ENCODE measurements at places on chromosomes 4 and X. TPM values are rescaled to one million over a fixed set of nuclear protein-coding genes. Genes with fewer than 3 reads are reported as not detected.

Gene RHOXF2
- total RNA-seq: not detected

Gene F8A3
- total RNA-seq: 0.99 TPM

Gene PASD1
- not detected for total RNA-seq

Gene FAM47A
- total RNA-seq: not detected

Gene PAPSS1
- 74.7 TPM for total RNA-seq

Gene CT45A3
- not detected for total RNA-seq

Gene EREG
- total RNA-seq: 0.13 TPM

Gene KIAA0232
- 21.0 TPM for total RNA-seq

Gene MAGED1
- 158 TPM for total RNA-seq

Gene SYNPO2
- 1.6 TPM for total RNA-seq

Gene HSD17B13
- total RNA-seq: under 0.01 TPM

Gene ADRA2C
- total RNA-seq: 0.66 TPM

Gene ART3
- total RNA-seq: not detected

Gene ITGB1BP2
- 24.3 TPM for total RNA-seq

Gene C4orf17
- not detected for total RNA-seq

Gene NALF2
- not detected for total RNA-seq

Gene CDS1
- total RNA-seq: 0.25 TPM

Gene ATP2B3
- total RNA-seq: not detected

Gene SHISA3
- 22.0 TPM for total RNA-seq

Gene TEX13D
- total RNA-seq: not detected

Gene SRPX2
- 31.6 TPM for total RNA-seq

Gene NR3C2
- total RNA-seq: 6.8 TPM

Gene DCAF16
- 20.5 TPM for total RNA-seq

Gene PRDM5
- 13.1 TPM for total RNA-seq

Gene HCCS
- total RNA-seq: 23.3 TPM

Gene GAB3
- total RNA-seq: 4.1 TPM
